Cerebellar nuclear complex (tissue), 1 donor: ENCODE measurements at places on chromosomes 3 and 15.
A peak's percentile ranks its signal among the peaks of the same experiment; 100 is the strongest.

DNA sequence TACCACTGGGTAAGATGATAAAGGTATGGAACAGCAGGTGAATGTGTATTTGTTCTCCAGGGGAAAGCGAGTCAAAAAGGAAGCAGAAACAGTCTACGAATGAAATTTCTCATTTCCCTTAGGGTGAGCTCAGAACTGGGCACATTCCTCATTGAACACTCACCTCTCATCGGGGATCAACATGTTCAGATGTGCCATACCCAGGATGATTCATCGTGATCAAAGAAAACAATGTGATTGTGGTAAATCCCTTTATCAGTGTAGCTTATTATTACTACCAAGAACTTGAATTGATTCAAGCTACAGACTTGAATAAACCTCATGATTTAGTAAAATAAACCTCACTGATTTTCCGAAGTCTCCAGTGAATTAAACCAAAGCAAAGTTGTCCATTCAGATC is 72.1 kb downstream of the GJD2 start:
- DNase-seq, result no peak

DNA sequence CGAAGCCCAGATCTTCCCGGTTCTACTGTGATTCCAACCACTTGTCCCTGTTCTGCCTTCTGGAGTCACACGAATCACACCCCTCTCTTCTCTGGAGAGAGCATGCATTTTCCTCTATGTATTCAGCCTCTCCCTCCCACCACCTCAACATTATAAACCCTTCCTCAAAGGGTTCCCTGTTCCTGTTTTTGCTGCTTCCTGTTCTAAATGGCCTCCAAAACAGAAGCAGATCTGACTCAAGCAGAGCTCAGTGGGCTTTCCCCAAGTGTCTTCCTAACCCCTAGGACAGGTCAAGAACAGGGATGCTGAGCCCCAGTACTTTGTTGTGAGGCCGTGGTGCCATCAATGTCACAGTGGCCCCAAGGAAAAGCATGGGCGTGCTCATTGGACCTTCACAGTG is 75.7 kb upstream of the ARNT2 start:
- no peak for DNase-seq

GRCh38 chr3:39808467-39809180 is 785 bp upstream of the MYRIP start:
- peak; percentile 37 for DNase-seq

DNA sequence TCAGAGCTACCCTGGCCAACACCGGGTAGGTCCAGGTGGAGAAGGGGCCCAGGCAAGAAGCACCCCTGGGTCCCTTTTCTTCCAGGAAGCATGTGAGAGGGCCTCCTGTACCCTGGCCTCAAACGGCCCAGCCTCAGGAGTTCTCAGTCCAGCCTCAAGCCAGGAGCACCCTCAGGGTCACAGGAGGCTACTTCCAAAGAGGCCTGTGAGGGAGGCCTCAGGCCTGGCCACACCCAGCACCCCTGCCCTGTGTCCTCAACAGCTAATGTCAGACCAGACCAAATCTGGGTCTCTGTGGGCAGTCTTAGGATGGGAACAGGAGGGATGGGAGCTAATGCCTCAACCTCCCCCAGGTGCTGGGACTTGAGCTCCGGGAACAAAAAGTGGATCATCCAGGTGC is 23.5 kb downstream of the PTH1R start:
- no peak for DNase-seq

DNA sequence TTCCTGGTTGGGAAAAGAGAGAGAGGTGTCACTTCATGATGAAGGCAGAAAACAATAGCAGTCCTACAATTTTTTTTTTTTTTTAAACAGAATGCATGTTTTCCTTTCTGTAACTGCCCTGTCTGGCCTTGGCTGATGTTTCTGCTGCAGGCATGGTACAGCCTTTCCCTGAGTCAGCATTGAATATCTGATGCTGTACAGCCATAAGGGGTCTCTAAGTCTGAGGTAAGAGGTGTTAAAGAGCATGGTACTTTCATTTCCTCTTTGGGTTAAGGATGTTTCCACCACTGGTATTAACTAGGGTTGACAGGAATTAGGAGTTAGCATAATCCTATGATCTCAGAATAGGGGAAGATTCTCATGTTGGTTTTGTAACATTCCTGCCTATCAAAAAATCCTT is 147.4 kb downstream of the CHST2 start:
- no peak for DNase-seq

DNA sequence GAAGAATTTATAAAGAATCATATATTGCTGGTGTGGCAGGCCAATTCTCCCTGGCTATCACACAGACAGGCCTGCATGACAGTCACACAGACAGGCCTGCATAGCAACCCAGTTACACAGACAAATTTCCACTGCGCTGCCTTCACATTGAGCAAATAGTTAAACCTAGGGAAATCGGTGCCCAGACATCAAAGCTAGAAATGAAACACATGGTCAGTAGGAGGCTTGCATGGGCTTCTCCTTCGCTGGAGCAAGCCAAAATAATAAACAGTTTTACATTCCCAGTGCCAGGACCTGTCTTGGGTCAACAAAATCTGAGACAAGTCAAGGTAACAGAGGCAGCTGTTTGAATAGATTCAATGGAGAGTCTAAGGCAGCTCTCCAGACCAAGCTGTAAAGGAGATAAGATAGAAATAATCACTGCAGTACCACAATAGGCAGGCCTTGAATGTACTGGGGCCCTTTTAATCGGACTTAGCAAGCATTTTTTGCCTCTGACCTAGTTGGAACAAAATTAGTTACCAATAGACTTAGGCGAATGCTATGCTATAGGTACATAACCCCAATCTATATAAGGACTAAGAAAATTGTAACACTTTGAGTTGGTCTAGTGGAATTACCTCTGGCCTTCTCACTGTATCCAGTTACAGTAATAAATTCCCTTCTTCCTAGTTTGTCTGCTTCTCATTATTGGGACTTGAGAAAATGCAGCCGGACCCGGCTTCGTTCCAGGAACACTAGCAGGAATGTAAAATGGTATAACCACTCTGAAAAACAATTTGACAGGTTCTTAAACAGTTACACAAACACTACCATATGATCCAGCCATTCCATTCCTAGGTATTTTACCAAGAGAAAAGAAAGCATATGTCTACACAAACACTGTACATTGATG is 274.7 kb upstream of the UBE2E2 start:
- no peak for DNase-seq

DNA sequence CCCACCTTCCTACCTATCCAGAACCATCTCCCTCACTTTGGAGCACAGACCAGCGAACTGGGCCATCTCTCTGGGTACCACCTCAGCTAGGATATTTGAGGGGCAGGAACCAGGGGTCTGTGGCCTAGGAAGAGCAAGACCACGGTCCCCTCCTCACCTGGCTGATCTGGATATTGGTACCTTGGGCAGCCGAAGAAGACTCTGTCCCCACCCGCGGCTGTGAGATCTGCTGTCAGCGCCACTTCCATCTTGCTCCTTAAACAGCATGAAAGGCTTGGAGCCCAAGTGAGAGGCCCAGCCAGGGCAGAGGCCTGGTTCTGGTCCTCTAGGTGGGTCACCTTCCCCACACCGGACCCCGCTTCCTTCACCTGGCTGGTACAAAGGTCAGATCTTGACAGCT is 26.6 kb downstream of the SEC61A1 start:
- no peak for DNase-seq

DNA sequence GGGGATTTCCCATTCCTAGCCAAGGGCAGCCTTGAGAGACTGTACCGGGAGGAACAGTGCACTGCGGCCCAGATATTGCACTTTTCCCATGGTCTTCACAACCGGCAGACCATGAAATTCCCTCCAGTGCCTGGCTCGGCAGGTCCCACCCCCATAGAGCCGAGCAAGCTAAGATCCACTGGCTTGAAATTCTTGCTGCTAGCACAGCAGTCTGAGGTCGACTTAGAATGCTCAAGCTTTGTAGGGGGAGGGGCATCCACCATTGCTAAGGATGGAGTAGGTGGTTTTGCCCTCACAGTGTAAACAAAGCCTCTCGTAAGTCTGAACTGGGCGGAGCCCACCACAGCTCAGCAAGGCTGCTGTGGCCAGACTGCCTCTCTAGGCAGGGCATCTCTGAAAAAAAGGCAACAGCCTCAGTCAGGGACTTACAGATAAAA is 156.3 kb downstream of the FRMD5 start:
- DNase-seq, result no peak

GRCh38 chr3:122014741-122015140 is 7.3 kb downstream of the ILDR1 start:
- no peak for DNase-seq

DNA sequence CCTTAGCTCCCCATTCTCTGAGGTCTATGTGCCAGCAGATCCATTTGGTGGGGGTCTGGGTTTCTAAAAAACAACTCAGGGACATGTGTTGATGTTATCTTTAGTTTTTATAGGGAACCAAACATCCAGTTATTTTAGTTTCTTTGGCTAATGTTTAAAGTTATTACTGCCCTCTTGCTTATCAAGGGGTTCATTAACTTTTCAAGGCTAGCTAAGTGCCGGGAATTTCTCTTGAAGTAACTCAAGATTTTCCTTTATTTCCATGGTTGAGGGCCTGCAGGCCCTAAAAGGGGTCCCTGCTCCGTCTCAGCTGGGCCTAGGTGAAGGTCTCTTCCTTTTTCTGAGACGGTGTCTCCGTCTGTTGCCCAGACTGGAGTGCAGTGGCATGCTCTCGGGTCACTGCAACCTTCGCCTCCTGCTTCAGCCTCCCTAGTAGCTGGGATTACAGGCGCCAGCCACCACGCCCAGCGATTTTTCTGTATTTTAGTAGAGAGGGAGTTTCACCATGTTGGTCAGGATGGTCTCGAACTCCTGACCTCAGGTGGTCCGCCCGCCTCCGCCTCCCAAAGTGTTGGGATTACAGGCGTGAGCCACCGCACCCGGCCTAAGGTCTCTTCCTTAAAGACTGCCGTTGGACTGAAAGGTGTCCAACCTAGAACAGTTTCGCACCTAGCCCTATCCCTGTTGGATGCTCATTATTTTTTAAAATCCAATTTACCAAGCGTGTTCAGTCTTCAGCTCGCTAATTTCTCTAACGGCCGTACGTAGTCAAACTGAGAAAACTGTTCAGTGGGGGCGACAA is 1.3 kb upstream of the OXSR1 start:
- DNase-seq, result no peak

DNA sequence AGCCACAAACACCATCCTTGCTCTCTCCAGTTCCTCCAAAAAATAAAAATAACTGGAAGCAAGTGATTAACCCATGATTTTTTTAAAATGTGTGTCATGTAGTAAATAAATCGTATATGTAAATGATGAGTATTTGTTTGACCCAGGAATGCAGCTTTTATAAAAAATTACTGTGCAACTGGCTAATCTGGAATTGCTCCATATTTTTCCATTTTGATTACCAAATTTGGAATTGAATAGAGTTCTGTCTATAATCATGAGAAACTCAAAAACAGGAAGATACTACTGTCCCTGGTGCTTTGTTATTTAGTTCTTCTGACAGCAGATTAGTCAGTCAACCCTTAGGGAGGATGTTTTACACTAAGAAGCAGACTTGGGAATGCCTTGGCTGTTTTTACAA is 116.2 kb downstream of the CCNL1 start:
- DNase-seq, result no peak

DNA sequence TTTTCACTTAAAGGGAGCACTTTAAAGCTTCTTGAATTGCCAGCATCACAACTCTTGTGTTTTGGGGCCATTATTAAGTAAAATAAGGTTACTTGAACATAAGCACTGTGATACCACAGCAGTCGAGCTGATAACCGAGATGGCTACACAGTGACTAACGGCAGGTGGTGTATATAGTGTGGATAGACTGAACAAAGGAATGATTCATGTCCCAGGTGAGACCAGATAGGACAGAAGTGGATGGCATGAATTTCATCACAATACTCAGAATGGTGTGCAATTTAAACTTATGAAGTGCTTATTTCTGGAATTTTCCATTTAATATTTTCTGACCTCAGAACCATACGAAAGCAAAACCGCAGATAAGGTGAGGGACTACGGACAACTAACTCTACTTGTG is 40.2 kb downstream of the PBRM1 start:
- no peak for DNase-seq

DNA sequence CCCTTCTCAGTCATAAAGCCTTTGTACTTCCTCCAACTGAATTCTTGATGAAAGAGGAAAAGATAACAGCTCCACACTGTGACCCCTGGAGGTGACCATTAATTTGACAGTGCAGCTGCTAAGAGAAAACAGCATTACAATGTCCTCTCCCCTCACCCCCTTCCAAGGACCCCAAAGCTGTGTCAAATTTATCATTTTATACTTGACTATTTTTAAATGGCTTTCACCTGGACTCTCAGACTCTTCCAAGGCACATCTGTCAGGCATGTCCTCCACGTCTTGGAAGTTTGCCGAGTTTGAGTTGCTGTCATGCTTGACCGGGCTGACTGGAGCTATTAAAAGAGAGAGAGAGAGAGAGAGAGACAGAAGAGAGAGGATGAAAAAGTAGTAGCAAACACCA is 236.5 kb downstream of the WDR72 start:
- no peak for DNase-seq

DNA sequence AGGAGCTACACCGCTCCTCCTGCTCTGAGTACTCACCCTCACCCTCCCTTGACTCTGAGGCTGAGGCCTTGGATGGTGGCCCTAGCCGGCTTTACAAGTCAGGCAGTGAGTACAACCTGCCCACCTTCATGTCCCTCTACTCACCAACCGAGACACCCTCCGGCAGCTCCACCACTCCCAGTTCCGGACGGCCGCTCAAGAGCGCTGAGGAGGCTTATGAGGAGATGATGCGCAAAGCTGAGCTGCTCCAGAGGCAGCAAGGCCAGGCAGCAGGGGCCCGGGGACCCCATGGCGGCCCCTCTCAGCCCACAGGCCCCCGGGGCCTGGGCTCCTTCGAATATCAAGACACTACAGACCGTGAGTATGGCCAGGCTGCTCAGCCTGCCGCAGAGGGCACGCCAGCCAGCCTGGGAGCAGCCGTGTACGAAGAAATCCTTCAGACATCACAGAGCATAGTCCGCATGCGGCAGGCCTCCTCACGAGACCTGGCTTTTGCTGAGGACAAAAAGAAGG is 21.2 kb upstream of the APEH start:
- no peak for DNase-seq

DNA sequence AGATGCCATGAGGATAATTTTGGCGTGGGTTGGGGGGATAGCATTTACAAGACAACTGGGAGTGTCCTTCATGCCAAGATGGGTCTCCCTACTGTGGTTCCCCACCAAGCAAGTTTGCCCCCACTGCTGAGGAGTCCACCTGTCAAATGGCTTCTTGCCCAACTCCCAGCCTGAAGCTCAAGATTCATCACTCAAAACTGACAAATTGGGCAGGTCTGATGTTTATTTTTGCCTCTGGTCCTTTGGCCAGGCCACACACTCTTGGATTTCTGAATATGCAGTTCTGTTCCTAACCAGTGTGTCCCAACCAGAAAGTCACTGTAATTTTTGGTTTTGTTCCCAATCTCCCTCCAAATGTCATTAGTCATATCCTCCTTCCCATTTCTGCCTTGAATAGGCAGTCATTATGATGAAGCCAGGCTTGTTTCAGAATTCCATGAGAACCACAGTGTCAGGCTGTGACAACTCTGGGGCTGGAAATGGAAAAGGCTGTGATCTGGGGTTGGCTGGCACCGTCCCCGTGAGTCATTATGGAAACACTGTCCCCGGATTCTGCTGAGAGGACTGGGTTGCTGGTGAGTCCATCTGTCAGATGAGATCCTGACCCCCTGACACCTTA is 29.3 kb upstream of the MEF2A start:
- no peak for DNase-seq
